Thymus (tissue), 14 donors: ENCODE measurements at places on chromosomes 6 and 20. TPM values are rescaled to one million over a fixed set of nuclear protein-coding genes. Genes with fewer than 3 reads are reported as not detected.

GRCh38 chr6:129575378-129576118, 134.4 kb downstream of the ARHGAP18 start:
- DNase-seq = no peak
- no peak overlapping the region for H3K4me3 ChIP-seq

DNA sequence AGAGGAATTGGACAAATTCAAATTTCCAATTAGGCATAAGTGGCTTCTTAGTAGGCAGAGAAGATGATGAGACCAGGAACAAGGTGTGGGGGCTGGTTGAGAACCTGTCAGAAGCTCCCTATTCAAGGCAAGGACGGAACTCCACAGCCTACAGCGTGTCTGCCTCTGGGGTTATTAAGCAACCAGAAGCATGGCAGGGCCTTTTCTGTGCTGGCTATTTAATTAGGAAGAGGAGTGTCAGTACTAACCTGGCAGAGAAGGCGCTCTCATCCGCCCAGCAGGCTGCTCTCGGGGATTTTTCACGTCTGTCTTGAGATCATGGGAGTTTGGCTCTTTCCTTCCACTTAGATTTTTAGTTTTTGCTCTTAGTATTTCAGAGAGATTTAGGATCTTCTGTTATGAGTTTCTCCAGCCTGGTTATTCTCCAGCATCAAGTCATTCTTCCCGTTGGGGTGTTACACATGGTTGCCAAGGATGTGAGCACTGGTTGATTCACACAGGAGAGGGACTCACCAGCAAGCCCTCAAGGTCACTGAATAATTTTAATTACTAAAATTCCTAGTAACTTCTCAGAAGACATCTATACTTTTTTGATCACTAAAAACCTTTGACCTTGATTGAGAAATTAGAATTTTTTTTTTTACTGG, 23.9 kb downstream of the ADTRP start:
- no peak overlapping the region for H3K27ac ChIP-seq
- no peaks in the 10 kb centered on the region for H3K36me3 ChIP-seq
- no peaks in the 10 kb centered on the region for H3K27me3 ChIP-seq
- no peak for DNase-seq

GRCh38 chr20:8639112-8639778, 429.6 kb upstream of the PLCB4 start:
- H3K27ac ChIP-seq = no peak overlapping the region
- H3K36me3 ChIP-seq = no peaks in the 10 kb centered on the region
- DNase-seq = no peak

- H3K4me3 ChIP-seq = no peak overlapping the region
- H3K4me1 ChIP-seq = no peaks in the 10 kb centered on the region
- no peak for DNase-seq
- H3K36me3 ChIP-seq = no peaks in the 10 kb centered on the region
- H3K27me3 ChIP-seq = peaks cover 3% of the 10 kb centered on the region
These were observed 1.5 kb upstream of the CRIP3 start for GRCh38 chr6:43310134-43310533.

DNA sequence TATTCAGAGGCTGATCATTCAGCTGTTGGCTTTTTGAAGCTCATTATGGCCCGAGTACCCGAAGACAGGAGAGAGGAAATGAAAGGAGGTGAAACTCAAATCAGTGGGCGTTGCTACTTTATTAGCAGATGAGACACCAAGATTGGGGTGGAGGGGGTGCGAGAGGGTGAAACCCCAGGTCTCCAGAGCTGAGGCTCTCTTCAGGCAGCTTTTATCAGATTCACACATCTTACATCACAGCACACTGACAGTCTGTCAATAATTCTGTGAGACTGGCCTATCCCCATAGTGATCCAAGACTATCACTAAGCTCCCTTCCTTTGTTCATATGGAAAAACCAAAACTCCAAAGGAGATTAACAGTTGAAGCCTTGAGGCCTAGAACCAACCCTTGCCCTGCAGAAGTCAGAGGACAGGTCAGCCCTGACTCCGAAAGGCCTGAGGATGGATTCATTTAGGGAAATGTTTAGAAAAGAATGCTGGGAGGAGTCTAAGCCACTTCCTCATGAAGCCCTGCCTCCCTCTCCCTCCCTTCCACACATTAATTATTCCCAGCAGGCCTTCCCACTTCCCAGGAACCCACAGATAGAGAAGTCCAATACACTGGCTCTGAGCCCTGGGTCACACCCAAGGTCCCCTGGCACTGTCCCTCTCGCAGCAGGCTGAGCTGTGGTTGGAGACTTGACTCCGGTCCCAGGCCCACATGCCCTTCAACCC, 23.2 kb downstream of the TRERF1 start:
- H3K4me3 ChIP-seq = no peak overlapping the region
- DNase-seq = no peak
- peaks cover 4% of the 10 kb centered on the region for H3K36me3 ChIP-seq
- H3K27ac ChIP-seq = no peak overlapping the region

The F13A1 gene
- 24.3 TPM for total RNA-seq
